ENCODE measurements at places on chromosomes 16 and 17.
A peak's percentile ranks its signal among the peaks of the same experiment; 100 is the strongest.

DNA sequence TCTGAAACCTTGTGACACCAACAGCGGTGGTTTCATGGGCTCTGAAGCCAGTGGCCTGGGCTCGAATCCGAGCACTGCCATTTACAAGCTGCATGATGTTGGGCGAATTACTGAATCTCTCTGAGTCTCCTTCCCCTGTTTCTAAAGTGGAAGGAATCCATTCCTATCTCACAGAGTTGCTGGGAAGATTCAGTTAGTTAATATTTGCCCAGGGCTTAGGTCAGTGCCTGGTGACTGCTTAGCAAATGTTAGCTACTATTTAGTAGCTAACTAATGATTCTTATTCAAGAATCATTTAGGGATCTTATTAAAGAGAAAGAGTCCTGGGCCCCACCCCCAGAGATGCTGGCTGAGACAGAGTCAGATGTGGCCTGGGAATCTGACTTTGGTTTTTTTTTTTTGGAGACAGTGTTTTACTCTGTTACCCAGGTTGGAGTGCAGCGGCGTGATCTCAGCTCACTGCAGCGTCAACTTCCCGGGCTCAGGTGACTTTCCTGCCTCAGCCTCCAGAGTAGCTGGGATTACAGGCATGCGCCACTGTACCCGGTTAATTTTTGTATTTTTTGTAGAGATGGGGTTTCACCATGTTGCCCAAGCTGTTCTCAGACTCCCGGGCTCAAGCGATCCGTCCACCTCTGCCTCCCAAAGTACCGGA, 33.6 kb upstream of the RAI1 start:
- no peak for DNase-seq

- DNase-seq, result peak; percentile 19
These were observed 58.3 kb downstream of the NT5M start for GRCh38 chr17:17361543-17361866.

DNA sequence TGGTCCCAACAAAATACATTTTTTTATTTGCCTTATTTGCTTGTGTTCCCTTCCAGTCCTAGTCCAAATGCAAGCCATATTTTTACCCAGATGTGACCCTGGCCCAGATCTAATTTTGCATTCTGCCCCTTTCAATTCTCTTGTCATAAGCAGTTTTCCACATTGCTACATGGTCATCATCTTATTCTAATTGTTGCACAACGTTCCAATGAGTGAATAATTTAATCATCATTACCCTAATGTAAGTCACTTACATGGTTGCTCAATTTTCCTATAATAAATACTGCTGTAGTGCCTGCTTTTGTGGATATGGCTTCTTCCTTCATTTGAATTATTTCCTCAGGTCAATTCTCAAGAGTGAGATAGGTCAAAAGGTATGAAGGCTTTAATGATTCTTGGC, 12.8 kb downstream of the RSAD1 start:
- DNase-seq, result no peak

DNA sequence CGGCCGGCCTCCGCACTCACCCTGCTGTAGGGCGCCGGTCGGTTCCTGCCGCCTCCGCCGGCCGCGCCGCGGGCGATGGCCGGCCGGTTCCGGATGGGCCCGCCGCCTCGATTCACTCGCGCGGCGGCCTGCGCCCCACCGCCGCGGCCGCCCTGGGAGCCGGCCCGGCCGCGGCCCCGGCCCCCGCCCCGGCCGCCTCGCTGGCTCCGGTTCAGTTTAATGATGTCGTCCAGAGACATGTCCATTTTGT, 158 bp downstream of the ALYREF start:
- DNase-seq, result no peak

DNA sequence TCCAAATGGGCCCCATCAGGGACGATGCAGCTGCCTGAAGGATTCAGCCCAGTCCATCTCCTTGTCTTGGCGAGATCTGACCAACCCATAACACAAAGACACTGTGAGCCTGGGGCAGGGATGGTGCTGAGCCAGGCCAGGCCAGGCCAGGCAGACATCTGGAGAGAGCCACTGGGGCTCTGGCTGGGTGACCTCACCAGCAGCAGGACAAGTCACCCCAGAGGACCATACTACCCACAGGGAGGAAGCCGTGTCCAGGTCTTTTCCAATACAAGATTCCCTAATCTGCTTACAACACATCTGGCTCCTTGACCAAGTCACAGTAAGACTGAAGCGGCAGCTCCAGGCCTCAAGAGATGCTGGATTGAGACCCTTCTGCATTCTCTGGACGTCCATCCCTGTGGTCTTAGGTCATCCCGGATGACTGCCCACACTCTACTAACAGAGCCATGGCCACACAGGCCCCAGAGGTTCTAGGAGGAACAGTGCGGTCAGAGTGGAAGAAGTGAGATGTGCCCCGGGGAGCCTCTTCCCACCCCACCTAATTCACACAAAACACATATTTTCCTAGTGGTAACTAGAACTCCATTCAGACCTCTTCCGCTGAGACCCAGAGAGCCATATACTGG, 81.8 kb upstream of the RCVRN start:
- DNase-seq, result no peak

All from chondrocyte (in vitro differentiated cells).